ENCODE measurements at places on chromosomes 7 and 10. TPM values are rescaled to one million over a fixed set of nuclear protein-coding genes. Genes with fewer than 3 reads are reported as not detected.

DNA sequence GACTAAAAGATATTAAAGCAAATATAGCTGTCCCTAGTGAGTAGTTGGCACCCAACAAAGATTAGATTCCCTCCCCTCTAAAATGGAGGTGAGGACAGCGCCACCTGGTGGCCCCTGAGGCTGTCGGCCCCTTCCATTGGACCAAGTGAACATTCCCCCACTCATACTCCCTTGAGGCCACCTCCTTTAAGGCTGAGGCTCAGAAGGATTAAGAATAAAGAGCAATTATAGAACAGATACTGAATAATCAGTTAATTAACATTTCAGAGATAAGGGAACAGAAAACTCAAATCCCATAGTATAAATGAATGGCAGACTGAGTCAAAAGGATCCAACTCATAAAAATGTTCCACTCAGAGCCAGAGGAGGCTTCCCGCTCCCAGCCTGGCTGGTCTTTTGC is 130.4 kb upstream of the GHITM start:
- DNase-seq, result no peak

DYNC1I1 gene
- total RNA-seq, result 182 TPM

DNA sequence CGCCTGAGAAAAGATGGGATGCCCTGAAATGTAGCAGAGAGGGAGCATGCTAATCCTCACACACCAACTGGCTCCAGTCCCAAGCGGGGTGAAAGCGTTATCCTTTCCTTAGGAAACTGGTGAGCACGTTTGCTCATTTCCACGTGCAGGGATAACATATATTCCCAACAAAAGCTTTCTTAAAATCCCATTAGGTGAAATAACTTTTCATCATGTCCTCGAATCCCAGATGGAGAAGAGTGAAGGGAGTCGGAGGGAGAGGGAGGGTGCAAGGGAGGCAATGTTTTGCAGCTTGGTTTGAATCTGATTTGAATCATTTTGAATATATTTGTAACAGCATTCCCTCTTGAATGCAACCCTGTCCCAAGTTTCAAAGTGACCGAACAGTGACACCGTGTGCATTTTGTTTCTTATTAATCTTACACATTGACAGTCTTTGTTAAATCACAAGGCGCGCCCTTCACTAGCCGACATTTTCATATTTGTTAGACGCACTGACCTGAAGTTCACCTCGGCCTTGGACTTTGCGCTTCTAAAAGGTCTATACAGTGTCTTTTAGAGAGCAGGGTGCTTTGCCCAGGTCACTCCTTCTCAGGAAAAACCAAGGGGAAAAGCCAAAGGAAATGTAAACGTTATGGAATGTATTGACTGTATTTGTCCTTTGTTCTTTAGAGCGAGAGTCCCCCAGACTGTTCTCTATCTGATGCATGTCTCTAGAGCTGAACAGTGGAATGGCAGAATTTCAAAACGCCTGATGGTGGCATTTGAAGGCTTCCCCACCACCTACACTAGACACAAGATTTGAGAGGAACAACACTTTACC is 3.1 kb upstream of the HOXA4 start:
- no peak for DNase-seq

PRF1 gene
- not detected for total RNA-seq

GRCh38 chr7:80105701-80106408 is 28.8 kb upstream of the GNAI1 start:
- no peak for DNase-seq
